ENCODE measurements at places on chromosomes 1 and 21.
A peak's percentile ranks its signal among the peaks of the same experiment; 100 is the strongest.

GRCh38 chr1:24463776-24464735, 38.6 kb upstream of the RCAN3 start:
- no peak for DNase-seq

- peak; percentile 58 for DNase-seq
Measured at GRCh38 chr1:38085666-38086330, 39.2 kb upstream of the POU3F1 start.

DNA sequence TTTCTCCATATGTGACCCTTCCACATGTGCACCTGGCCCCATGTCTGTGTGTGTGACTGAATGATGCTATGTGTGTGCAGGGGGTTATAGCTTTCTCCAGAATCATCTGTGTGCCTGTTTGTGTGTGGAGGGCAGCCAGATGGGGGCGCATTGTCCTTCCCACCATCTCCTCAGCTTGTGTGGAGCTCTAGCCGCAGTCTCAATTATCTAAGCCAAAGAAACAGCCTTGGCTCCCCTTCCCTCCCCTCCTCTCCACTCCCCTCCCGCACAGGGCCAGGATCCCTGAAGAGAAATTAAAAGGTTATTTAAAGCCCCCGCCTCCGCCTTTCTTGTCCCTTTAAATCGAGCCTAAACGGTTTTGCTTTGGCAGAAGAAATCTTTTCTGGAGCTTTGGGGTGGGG, 1.8 kb upstream of the DMBX1 start:
- peak; percentile 82 for DNase-seq

DNA sequence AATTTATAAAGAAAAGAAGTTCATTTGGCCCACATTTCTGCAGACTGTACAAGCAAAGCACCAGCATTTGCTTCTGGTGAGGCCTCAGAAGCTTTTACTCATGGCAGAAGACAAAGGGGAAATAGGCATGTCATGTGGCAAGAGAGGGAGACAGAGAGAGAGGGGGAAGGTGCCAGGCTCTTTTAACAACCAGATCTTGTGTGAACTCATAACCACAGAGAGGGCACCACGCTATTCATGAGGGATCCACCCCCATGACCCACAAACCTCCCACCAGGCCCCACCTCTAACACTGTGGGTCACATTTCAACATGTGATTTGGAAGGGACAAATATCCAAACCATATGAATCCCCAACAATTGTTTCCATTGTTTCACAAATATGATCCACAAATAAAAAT, 467.9 kb downstream of the SIPA1L2 start:
- no peak for DNase-seq

GRCh38 chr1:205458777-205459566, 3.1 kb upstream of the BLACAT1 start:
- DNase-seq, result peak; percentile 81

GRCh38 chr1:243917177-243917862, 67.3 kb upstream of the AKT3 start:
- peak; percentile 84 for DNase-seq

DNA sequence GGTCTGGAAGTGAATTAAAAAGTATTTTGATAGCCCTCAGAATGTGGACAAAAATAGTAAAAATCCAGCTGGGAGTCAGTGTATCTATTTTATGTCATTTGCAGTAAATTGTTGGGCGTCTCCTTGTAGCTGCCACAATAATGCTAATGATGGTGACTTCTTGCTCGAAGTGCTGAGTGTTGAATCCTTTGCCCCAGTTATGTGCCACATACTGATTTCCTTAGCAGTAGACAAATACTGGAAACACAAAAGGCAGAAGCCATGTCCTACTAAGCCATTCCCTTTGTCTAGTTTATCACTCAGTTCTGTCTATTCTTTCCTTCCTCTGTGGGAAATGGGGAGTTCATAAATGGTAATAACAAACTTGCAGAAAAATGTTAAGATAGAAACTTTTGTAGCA, 70.7 kb upstream of the CXADR start:
- DNase-seq, result no peak

- no peak for DNase-seq
Measured at GRCh38 chr1:195744256-195744655, 864.0 kb downstream of the KCNT2 start.

GRCh38 chr1:223248001-223248769, 105.1 kb upstream of the TLR5 start:
- DNase-seq, result no peak

GRCh38 chr1:223358826-223359225, 5.2 kb downstream of the SUSD4 start:
- DNase-seq, result no peak

DNA sequence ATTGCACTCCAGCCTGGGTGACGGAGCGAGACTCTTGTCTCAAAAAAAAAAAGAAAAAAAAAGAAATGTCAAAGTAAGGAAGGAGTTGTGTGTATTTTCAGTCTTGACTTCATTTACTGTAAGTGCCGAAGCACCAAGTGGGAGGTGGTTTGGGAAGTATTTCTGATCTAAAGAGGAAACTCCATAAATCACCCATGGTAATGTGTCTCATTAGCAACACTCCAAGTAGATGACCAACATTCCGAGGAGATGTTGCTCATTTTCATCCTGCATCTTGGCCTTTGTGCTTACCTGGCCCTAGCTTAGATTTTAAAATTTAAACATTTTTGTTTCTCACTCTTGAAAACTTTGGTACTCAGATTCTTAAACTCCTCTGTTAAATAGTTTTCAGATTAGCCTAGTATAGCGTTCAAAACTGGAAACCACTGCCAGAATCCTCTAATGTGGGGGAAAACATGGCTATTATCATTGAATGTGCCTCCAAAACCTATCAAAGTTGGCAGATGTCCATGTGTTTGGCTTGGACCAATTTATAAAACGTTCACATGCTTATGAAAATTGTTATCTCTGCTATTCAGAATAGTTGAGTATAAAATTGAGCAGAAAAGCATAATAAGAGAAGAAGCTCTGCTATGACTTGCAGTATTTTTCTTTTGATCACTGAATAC, 110.4 kb downstream of the NFIA start:
- no peak for DNase-seq

DNA sequence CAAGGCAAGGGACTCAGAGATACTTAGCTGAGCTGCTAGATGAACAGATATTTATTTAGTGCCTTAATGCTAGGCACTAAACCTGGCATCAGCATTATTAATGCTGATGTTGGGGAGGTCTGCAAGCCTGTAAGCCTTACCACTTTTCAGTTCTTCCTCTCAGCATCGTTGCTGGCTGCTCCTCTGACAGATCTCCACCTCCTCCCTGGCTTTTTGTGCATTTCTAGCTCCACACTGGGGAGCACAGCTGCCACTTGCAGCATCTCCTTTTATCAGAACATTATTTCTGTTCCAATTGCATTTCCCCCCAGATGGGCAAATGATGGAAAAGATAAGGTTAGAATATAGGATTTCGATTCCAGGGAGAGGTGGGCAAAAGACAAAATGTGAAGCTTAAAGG, 34.8 kb downstream of the CACNA1E start:
- no peak for DNase-seq

DNA sequence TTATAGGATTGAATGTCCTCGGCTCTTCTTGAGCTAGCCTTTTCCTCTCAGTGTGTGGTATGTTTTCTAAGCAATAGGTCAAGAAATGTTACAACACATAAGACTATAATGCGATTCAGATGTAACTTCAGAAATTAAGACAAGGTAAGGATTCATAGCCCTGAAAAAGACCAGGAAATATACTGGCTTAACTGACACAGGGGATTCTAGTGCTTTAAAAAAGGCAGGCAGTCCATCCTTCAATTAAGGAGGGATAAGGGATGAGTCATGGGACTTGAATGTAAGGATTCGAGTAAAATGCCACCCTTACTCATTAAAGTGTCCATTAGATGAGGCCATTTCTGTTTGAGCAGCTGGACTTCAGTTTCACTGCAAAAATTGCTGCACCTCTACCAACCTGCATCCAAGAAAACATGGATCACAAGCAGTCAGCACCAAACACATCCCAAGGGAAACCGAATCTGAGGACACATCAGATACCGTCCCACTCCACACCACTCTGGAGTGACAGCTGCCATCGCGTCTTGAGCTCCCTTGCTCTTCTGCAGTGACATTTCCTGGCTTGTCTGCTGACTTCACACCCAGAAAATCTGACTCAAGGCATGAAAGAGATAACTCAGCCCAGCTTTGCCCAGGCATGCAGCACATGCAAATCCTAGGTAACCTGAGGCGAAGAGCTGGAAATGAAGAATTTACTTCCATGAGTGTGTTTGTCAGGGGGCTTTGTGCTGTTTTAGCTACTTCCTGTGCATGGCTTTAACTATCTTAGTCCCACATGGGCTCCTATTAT, 37.8 kb downstream of the NGF start:
- DNase-seq, result no peak

GRCh38 chr1:25673962-25674806, 57.6 kb downstream of the MAN1C1 start:
- DNase-seq, result no peak

GRCh38 chr1:200353232-200353631, 56.6 kb downstream of the ZNF281 start:
- DNase-seq, result no peak

GRCh38 chr1:198492872-198493271, 47.6 kb downstream of the ATP6V1G3 start:
- DNase-seq, result no peak

GRCh38 chr1:63674238-63674864, 81.1 kb downstream of the PGM1 start:
- DNase-seq, result peak; percentile 77

DNA sequence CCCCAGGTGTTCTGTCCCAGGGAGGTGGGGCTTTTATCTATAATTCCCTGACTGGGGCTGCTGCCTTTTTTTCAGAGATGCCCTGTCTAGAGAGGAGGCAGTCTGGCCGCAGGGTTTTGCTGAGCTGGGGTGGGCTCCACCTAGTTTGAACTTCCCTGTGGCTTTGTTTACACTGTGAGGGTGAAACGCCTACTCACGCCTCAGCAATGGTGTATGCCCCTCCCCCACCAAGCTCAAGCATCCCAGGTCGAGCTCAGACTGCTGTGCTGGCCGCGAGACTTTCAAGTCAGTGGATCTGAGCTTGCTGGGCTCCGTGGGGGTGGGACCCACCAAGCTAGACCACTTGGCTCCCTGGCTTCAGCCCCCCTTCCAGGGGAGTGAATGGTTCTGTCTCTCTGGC, 124.3 kb downstream of the CENPF start:
- DNase-seq, result no peak

Measured in ecto neural progenitor cell (in vitro differentiated cells).